Left lung (tissue), 14 donors: ENCODE measurements at places on chromosomes 11 and 22. TPM values are rescaled to one million over a fixed set of nuclear protein-coding genes. Genes with fewer than 3 reads are reported as not detected.

The NFAM1 gene
- 6.9 TPM for total RNA-seq

The OR2AG1 gene
- not detected for total RNA-seq

The MYBPC3 gene
- 0.52 TPM for total RNA-seq

DNA sequence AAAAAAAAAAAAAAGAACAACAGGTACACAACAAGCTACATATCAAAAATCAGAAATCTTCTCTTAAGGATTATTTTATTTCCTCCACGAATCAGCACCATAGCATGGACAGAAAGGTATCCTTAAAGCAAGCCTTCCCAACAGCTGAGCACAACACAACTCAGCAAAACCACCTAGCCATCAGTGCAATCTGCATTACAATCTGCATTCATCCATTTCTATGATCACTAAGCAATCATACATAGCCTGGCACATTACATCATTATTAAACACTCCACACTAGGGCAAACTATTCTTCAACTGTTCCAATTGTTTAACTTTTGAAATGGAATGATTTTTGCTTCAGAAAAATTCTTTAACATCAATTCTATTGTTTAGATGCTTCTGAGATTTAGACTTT, 29.0 kb downstream of the MRTFA start:
- no peak for DNase-seq

DNA sequence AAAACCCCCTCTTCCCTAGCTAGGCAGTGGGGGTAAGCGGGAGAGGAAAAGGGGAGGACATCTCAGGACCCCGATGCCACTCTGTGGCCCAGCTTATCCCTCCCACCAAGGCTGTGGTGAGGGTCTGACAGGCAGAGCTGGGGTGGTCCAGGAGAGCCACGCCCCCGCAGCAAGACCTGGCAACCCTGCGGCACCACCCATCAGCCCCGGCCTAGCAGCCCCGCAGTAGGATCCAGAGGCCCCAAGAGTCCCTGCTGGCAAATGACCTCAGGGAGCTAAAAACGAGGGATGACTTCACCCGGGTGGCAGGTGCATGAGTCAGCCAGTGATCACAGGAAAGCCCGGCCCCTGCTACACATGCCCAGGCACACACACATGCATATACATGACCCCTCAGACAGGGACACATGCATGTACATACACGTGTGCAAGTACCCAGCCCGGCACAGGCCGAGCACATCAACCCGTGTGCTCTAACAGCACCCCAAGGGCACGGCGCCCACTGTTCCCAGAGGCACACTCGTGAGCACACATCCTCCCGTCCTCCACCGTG, 32.3 kb downstream of the ARVCF start:
- DNase-seq, result no peak

The FUT4 gene
- total RNA-seq, result 6.2 TPM

GRCh38 chr11:64089493-64089892, 53.8 kb downstream of the FLRT1 start:
- no peak for DNase-seq

The PAMR1 gene
- 0.65 TPM for total RNA-seq

The ZW10 gene
- 14.1 TPM for total RNA-seq

DNA sequence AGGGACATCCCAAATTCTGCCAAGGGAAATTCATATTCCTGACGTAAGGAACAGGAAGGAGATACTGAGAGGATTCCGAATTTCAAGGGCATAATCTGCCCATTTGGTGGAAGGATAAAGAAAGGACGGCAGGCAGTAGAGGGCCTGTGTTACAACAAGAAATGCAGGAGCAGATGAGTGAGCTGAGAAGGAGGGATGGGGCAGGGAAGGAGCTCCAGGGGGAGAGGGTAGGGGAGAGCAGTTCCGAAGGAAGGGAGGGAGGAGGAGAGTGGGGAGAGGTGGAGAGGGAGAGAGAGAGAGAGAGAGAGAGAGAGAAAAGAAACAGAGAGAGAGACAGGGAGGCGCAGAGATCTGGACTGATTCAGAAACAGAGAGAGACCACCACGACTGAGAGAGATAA, 843 bp downstream of the OPCML start:
- DNase-seq, result no peak
